ENCODE measurements at places on chromosomes 11 and 22. TPM values are rescaled to one million over a fixed set of nuclear protein-coding genes. Genes with fewer than 3 reads are reported as not detected.

DNA sequence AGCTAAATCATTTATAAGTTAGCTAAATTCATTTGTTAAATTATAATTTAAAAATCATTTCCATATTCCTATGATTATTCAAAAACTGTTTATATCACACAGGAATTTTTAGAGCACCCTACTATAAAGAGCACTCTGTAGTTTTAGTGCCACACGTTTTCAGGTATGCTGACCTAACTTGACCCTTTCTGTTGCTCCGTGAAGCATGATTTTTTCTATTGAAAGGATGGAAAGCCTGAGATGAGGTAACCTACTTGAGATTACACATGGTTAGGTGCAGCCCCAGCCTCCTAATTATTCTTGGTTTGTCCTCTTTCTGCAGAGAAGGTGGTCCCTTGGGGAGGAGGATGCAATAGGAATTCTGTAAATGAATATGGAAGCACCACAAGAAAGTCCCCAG lies 72.6 kb downstream of the PPFIBP2 start:
- DNase-seq = no peak

- DNase-seq = no peak
Observed at GRCh38 chr22:23751441-23751996, 607 bp upstream of the ZNF70 start.

GRCh38 chr11:48163360-48164100 lies 53.1 kb upstream of the OR4B1 start:
- no peak for DNase-seq

- no peak for DNase-seq
Observed at GRCh38 chr11:42812361-42812760, 499.4 kb upstream of the API5 start.

DNA sequence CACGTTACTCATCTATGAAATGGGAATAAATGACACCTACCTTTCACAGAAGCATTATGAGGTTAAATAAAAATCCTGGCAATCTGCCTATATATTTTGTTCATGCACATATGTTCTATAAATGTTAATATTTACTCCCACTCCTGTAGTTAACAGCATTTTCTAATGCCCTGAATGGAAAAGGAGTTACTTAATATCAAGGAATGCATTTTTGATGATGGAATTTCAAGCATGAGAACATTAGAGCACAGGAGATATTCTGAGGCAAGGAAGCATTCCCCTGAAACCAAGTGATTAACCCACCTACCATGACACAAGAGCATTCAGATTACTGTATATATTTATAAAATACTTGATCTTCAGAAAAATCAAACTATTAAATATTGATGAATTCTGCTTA lies 102.1 kb downstream of the ARHGAP32 start:
- no peak for DNase-seq

DNA sequence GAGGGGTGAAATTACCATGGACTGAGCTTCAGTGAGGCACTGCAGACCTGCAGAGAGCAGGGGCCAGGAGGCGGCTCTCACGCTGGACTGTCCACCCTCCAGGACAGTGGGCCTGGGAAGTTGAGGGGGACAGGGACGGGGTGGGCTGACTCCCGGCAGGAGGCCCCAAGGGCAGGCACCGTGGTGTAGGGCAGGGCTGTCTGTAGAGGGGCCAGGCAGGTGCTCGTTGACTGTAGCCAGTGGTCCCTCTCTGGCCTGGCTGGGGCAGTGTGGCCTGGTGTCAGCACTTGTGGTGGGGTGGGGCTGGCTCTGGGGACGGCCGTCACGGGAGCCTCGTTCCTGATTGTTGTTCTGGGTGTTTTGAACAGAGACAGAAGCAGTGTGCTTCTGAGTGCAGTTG lies 46.4 kb downstream of the MUC6 start:
- DNase-seq = no peak

GRCh38 chr11:121340032-121340580 lies 47.5 kb downstream of the SC5D start:
- DNase-seq = no peak

GRCh38 chr22:30792456-30792855 lies 97.8 kb downstream of the OSBP2 start:
- DNase-seq = no peak

- no peak for DNase-seq
Observed at GRCh38 chr22:50523458-50523805, 2.0 kb downstream of the SCO2 start.

DNA sequence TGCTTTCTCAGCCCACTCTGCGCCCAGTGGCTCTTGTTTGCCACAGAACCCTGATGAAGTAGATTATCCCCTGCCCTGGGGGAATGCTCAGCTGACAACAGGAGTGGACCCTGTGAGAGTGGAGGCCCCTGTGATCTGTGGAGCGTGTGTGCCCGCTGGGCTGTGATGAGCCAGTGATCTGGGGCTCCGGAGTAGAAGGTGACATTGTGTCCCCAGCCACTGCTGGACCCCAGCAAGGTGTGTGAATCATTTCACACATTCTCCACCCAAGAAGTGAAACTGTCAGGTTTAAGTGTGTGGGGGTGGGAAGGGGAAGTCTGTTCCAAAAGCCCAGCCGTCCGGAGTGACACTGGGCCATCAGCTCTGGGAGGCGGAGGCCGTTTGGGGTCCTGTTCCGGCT lies 33.1 kb upstream of the GRAMD4 start:
- DNase-seq = no peak

DNA sequence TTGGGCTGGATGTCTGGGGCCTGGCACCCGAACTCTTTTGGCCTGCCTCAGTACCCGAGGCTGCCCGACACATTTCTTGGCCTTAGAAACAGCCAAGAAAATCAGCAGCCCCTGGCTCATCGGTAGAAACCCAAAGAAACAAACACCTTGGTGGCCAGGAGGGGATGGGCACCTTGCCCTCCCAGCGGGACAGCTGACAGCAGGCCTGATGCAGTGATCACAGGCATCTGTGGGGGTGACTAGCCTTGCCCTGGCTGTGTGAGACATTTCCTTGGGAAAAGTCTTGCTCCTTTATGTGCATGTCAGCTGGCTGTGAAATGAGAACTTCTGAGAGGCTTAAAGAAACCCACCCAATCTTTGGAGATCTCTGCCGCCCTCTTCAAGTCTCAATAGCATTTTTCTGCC lies 60.9 kb downstream of the SMIM38 start:
- DNase-seq = no peak

DNA sequence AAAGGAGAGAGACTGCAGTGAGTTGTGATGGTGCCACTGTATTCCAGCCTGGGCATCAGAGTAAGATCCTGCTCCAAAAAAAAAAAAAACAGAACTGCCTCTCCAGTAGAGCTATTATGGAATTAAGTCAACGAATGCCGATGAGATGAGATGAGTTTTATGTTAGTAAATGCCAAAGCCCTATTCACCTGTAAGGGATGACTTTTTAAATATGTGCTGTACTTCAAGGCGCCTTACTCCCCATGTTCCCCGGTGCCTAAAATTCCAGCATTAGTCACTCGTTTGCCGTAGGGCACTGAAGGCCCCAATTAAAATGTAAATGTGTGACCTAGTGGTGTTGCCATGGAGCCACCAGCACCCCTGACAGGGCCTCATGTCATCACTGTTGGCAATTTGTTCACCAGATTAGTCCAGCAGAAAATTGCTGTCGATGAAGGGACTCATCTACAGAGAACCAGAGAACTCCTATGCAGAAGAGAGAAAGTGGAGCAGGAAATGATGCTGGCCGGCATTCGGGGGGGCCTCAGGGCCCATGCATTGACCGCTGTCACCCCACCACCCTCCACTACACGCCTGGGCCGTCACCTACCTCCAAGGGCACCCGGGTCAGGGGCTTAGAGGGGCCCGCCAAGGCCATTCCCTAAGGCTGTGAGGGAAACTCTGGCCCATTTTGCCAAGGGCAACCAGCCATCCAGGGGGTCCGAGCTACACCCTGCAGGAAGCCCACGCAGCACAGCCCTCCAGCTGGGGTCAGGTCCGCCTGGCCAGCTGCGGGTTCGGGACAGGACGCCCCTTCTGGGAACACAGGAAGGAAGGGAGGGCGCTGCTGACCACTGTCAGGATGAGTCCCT lies 17.8 kb downstream of the LIF start:
- no peak for DNase-seq

- no peak for DNase-seq
Observed at GRCh38 chr22:17969701-17970113, 54.7 kb downstream of the MICAL3 start.

DNA sequence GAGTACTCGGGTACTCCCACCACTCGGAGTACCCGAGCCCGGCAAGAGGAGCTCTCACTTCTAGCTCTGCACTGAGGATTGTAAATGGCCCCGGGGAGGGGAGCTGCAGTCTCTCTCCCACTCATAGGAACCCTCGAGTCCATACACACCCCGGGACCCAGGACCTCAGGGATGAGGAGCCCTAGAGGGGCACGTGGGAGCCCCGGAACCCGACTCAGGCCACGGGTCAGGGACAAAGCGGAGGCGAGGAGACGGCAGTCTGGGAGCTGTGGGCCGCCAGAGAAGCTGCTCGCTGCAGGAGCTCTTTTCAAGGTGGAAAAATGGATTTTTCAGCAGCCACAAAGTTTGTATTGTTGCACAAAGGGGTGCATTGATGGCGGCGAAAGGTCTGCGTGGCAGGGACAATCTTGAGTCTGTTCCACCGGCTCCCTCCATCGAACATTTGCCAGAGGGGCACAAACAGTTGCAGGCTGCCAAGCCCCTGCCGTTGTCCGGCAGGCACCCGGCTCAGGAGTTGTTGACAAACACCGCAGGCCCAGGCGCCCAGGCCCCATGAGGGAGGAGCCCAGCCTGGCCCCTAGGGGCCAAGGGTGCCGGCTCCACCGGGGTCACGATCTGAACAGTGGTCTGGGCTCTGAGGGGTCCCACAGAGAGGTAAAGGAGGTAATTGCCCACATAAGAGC lies 5.7 kb upstream of the FLI1 start:
- DNase-seq = no peak

DNA sequence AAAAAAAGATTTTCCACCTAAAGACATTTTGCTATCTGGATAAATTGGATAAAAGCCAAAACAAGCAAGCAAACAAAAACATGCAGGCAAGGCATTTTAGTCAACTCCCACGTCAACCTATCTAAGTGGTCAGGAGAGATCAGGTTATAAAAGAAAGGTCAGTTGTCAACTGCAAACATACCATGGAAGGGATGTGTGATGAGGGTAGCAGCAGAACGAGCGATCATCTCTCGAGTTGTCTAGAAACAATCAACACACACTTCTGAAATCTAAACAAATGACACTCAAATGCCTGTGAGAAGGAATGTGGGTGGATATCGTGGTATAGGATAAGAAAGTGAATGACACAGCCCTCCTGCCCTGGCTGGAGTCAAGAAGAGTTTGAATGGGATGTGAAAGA lies 10.9 kb downstream of the MTCH2 start:
- no peak for DNase-seq

DNA sequence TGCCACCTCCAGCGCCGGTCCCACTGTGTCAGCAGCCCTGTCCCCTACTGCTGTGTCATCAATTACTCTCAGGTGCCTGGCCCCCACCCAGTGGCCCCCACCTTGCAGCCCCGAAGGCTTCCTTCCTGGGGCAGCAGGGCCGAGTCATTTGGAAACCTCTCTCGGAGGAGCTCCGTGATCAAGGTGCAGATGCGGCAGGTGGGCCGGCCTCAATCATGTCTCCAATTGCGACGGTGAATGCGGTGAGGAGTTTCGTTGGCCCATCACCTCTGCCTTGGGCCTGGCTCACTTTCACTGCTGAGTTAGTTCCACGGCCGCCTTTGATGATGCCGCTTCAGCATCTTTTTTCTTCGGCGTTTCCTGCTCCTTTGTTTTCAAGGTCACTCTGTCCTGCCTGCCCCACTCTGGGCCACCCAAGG lies 11.3 kb upstream of the CXCR5 start:
- no peak for DNase-seq

DNA sequence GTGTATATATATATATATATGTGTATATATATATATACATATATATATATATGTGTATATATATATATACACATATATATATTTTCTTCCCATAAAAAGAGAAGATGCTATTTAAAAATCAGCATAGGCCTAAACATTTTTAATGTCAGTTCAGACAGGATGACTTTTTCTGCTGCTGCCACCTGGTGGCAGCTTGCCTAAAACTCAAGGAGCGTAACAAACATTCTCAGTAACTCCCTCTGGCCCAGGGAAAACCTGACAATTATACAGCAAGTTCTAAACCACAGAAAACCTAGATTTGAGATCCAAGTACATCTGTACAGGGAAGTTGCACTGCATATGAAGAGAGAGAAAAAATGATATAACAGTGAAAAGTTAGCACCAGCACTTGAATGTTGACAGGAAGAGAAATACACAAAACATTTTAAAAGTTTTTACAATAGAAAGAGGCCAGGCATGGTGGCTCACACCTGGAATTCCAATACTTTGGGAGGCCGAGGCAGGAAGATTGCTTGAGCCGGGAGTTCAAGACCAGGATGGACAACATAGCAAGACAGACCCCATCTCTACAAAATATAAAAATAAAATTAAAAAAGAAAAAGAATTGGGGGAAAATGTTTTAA lies 16.6 kb downstream of the OR8A1 start:
- peak; percentile 84 for DNase-seq

- DNase-seq = no peak
Observed at GRCh38 chr11:62921201-62921572, at the start of gene CHRM1. TSS of gene CHRM1 (minus strand) at chr11:62921363. CDS start at chr11:62911100, 10,263 bp downstream.

DNA sequence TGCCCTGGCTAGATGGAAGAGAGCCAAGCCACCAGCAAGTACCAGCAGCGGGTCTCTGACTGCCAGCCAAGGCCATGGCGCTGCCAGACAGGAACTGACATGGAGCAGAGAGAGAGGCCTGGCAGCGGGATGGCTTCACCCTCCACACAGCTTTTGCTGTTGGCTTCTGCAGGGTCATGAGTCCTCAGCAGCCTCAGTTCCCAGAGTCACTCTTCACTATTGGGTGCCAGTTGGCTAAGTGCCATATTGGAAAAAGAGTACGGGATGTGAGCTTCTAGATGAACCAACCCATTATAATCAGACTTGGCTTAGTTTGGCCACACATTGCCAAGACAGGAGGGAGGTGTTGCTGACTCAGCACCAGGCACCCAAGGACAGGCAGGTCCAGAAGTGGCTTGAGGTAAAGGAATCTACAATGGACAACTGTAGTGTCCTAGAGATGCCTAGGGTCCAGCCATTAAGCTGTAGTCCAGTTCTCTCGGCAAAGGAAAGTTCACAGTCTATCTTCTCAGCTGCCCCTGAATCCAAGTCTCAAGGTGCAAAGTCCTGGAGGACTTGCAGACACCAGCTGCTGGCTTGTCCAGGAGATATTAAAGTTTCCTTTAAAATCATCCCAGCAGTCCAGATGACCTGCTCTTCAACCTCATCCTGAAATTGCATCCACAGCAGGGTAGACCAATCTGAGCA lies 40.7 kb upstream of the POU2AF1 start:
- DNase-seq = no peak

GRCh38 chr11:62479631-62480201 lies 60.9 kb downstream of the SCGB1A1 start:
- DNase-seq = no peak

- DNase-seq = no peak
Observed at GRCh38 chr22:45740236-45740635, 68.6 kb downstream of the ATXN10 start.

- peak; percentile 69 for DNase-seq
Observed at GRCh38 chr22:38461414-38462081, 6.3 kb upstream of the KDELR3 start.

TRIM34 gene
- total RNA-seq = 2.8 TPM

KRTAP5-11 gene
- total RNA-seq = not detected

OR52N4 gene
- not detected for total RNA-seq

TBCEL gene
- total RNA-seq = 3.2 TPM

Data from HT-29 (cell line).